ENCODE measurements at places on chromosomes 2 and 18.

DNA sequence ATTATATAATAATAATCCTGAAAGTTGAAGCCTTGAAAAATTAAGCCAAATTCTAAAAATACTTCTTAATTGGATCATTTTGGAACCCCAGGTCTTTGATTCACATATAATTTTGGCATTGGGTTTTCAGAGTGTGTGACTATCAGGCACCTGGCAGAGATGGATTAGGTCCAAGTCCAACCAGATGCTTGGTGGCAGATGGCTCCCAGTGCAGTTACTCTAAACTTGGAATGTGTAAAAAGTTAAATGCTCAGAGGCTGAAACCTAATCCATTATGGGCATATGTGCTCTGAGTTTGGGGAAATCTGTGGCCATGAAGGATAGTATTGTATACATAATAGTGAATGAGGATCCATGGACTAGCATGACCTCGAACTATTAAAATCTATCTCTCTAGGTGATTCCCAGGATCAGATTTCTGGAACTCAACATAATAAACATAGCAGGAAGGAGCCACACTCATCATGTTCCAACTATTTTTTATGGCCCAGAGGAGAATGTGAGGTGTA, 333.0 kb downstream of the RPRM start:
- no peak for DNase-seq

- no peak for DNase-seq
Observed at GRCh38 chr2:64212346-64212745, 68.1 kb upstream of the PELI1 start.

DNA sequence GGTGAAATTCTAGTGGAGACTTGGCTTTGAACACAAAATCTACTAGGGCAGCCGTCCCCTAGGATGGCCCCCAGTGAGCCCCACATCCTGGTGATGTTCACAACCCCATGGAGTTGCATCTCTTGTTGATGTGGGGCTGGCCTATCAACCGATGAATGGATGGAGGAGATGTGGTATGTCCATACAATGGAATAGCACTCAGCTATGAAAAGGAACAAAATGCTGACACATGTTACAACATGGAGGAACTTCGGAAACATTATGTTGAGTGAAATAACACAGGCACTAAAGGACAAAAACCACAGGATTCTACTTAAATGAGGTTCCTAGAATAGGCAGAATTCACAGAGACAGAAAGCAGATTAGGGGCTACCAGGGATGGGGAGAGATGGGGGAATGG, 80.1 kb upstream of the ASAP2 start:
- no peak for DNase-seq

DNA sequence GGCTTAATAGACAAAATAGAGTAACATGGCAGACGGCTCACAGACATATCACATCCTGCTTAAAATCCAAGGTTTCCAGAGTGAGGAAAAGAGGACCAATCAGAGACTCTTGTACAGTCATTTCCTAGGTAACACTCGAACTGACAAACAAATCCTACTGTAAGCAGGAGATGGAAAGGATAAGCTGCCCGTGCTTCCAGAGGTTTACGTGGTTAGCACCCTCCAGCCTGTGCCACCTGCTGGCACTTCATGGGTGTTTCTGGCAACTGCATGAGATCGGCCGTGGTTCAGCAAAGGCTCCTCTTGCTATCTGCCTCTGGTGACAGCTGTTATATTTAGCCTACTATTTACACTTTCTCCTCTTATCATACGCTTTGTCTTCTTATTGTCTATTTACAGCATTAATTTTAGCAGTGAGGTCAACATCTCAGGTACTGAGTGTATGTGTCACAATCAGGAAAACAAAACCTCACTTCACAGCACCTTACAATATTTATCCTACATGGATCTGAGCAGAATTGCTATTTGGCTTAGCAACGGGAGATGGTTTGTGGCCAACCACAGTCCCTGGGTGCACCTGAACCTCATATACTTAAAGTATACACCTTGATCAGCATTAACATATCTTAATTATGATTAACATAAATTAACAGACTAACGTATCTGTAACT, 226.9 kb downstream of the TMEM163 start:
- no peak for DNase-seq

DNA sequence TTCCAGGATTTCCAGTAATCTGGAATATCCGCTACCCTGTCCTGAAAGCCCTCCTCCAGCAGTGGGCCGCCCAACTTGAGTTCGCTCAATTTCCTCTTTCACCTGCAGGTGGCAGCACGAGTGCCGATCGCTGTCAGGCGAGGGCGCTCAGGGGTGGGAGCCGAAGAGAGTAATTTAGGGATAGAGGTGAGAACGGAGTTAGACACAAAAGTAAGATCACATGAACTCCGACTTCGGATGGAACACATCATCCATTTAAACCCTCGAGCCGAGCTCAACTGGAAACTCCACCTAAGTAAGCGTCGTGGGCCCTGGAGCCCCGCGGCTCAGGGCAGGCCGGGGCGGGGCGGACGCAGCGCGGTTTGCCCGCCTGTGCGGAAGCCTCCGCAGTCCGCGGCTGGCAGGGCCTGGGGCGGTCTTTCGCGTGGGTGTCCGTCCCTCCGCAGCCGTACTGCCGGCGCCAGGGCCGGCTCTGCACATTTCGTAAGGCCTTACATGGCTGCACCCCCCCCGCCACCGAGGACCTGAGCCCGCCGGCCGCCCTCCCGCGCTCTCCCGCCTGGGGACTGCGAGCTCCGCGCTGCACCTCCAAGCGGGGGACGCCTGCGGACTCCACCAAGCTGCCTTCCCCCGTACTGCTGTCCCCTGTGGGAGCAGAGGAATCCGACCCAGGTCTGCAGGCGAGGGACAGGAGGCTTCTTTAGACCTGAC, 61.2 kb downstream of the SEMA4F start:
- peak; percentile 57 for DNase-seq

- DNase-seq: no peak
Observed at GRCh38 chr2:40287773-40288172, 164.1 kb downstream of the SLC8A1 start.

DNA sequence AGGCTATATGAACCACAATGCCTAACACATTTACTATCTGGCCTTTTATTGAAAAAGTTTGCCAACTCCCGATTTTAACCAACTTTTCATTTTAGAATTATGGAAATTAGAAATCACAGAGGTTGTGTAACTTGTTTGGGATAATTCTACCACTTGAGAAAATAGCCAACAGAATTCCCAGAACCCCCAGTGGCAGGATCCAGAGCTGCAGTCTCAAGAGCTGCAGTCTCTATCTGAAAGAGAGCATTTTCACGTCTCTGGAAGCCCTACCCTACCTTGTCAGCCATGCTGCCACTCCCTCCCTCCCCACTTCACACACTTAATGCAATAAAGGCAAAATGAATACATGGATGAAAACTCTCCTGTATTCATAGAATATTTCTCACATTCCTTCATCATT, 23.4 kb upstream of the TSPYL6 start:
- DNase-seq: no peak

Measured in stimulated activated CD8-positive, alpha-beta memory T cell treated with anti-CD3 and anti-CD28 coated beads, Interleukin-15, amount 100 ng/mL, for 24 hours (primary cell).